ENCODE measurements at places on chromosomes 1 and 21.

- DNase-seq: no peak
Observed at GRCh38 chr1:220999872-221000863, 120.9 kb downstream of the HLX start.

- no peak for DNase-seq
Observed at GRCh38 chr1:241020851-241021697, 335.9 kb downstream of the RGS7 start.

DNA sequence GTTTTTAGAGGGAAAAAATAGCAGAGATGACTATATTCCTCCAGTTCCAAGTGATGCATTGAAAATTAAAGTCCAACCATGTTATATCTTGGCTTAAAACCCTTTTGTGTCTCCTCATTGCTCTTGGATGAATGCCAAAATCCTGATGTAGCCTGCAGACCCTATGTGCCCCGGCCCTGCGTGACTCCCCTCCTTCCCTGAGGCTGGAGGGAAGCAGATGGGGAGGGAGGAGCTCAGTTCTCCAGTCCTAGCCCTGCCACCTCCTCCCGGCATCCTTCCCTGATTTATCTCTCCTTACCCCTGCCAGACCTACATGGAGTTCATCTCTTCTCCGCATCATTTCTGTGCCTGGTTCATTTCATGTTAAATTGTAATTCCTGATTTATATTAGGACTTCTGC, 397.4 kb downstream of the PTPRU start:
- no peak for DNase-seq

GRCh38 chr1:240027059-240027462, 64.6 kb upstream of the FMN2 start:
- DNase-seq: no peak

DNA sequence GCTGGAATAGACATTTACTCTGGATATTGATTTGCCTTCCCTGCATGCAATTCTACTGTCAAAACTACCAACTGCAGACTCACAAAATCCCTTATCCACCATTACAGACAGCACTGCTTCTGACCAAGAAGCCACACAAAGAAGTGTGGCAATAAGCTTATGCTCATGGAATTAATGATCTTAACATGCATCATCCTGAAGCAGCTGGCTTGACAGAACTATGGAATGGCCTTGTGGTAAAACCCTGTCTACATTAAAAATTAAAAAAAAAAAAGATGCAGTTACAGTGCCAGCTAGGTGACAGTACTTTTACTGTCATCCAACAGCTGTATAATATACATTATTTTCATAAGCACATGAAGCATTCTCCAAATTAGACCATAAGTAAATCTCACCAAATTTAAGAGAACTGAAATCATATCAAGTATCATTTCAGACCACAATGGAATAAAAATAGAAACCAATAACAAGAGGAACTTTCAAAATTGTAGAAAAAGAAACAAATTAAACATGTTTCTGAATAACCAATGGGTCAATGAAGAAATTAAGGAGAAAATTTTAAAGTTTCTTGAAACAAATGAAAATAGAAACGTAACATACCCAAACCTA, 70.7 kb downstream of the SCMH1 start:
- DNase-seq: no peak

- no peak for DNase-seq
Observed at GRCh38 chr1:152160576-152160975, 1.5 kb upstream of the RPTN start.

DNA sequence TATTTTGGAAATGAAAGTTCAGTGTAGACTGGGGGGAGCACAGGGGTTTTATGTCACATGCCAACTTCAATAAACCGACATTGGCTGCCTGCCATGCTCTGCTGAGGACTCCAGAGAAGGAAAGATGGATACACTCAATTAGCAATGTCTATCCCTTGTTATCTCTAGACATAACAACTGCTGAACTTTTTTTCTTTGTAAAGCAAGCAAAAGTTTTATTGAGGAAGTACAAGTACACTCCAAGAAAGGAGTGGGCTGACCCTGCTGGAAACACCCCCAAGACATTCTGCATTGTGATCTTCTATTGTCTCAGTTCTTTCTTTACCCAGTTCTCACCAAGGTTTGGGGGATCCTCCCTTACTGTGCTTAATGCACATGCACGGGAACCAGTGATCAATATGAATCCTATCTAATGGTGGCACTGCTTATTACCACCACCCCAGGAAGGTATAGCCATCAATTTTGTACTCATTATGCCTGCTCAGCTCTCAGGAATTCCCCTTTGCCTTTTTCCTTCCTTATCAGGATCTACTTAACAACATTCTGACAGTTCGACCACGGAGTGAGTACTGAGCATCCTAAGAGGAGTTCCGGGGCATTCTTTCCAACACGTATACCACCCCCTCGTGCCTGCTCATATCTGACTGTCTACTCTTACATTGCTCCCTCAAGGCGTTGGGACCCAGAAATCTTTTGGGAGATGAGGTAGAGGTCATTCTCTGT, 28.7 kb downstream of the SYNJ1 start:
- DNase-seq: no peak

- DNase-seq: no peak
Observed at GRCh38 chr1:167798952-167799351, 77.2 kb downstream of the MPZL1 start.

- peak; percentile 55 for DNase-seq
Observed at GRCh38 chr1:207797229-207797973, 45.5 kb downstream of the CD46 start.

DNA sequence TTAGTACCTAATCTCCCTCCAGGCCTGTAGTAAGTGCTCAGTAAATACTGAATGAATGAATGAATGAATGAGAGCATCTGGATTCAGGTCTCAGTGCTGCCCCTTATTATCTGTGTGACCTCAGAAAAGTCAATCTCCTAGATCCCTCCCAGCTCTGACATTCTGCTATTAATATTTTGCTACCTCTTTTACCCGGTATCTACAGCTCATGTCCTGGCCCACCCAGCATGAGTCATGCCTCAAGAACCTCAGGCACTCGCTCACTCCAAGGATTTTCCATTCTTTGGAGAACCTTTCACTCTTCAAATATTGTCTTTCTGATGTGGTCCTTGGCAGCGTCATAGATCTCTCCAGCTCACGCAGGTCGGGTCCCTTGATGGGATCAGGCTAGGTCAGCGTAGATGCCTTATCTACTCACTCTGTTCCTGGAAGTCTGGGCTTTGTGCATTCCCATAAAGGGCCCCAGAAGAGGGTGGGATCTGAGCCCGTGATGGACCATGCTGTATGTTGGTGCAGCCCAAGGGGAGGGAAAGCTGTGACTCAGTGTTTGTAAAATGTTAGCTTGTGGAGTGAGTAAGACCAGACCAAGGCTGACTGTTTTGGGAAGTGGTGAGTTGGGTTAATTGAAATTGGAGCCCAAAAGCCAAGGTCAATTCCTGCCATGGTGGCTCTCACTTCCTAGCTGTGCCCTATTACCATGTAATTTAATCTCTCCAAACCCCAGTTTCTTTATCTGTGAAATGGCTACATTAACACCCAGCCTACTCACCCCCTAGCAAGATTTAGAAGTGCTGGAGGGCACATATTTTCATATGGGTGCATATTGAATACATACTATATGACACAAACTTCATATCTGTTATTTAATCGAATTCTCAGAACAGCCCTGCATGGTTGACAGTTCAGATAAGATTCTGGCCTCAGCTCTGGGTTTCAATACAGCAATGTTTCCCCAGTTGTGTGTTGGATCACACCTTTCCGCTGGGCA, 214.1 kb upstream of the USP24 start:
- peak; percentile 74 for DNase-seq

- DNase-seq: no peak
Observed at GRCh38 chr1:200907611-200908097, 13.0 kb downstream of the INAVA start.

DNA sequence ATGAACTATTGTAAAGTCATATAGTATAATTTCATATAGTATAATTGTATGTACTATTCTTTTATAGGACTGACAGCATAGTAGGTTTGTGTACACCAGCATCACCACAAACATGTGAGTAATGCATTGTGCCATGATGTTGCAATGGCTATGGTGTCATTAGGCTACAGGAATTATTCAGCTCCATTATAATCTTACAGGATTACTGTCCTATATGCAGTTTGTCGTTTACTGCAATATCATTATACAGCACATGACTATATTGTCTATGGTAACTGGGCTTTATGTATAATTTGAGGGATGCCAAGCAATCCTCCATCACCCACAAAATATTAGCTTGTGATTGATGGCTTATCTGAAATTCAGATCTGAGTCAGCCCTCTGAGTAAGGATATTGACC, 54.2 kb upstream of the PBX1 start:
- DNase-seq: no peak

GRCh38 chr1:171142416-171143385, 42.4 kb upstream of the FMO2 start:
- no peak for DNase-seq

DNA sequence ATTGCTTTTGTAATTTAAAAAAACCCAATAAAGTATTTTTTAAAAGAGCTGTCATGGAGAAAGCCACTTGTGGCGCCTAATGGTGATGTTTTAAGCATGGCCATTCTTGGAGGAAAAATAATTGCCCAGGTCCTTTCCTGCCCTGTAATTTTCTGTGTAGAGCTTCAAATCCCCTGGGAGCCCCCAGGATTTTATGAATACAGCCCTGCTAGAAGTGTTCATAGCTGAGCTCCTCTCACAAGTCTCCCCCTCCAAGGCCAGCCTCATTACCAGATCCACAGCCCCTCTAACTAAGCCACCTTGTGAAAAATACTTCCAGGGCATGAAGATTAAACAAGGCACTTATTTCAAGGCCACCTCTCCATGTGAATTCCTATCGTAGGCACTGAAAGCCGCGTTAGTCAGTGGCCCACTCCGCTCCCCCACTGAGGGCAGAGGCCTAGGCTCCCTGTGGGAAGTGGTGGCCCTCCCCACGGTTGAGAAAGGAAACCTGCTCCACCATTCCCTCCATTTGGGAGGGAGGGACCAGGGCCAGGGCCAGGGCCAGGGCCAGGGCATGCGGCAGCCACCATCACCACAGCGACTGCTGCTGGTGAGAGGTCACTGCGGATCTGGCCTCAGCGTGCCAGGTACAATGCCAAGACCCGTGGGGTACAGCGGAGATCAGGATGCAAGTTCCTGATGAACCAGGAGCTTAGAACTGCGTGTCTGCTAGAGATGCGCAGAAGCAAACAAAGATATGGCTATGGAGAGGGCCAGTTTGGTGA, 83.1 kb downstream of the KCNN3 start:
- DNase-seq: no peak

- DNase-seq: no peak
Observed at GRCh38 chr1:61287014-61287413, 204.7 kb downstream of the NFIA start.

GRCh38 chr1:30730346-30731108, 7.1 kb upstream of the MATN1 start:
- DNase-seq: no peak

DNA sequence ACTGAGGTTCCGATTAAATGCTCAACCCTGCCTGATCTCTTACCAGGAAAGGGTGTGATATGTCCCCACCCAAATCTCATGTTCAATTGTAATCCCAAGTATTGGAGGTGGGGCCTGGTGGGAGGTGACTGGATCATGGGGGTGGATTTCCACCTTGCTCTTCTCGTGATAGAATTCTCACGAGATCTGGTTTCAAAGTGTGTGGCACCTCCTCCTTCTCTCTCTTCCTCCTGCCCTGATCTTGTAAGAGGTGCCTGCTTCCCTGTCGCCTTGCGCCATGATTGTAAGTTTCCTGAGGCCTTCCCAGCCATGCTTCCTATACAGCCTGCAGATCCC, 34.9 kb downstream of the RSPH1 start:
- DNase-seq: no peak

- no peak for DNase-seq
Observed at GRCh38 chr21:36397606-36398005, 12.4 kb downstream of the CHAF1B start.

GRCh38 chr1:115068826-115069585, 20.3 kb downstream of the TSPAN2 start:
- DNase-seq: no peak

- DNase-seq: no peak
Observed at GRCh38 chr1:239587574-239588369, 201.4 kb downstream of the CHRM3 start.

- DNase-seq: no peak
Observed at GRCh38 chr1:158396646-158397045, 2.6 kb downstream of the OR10T2 start.

DNA sequence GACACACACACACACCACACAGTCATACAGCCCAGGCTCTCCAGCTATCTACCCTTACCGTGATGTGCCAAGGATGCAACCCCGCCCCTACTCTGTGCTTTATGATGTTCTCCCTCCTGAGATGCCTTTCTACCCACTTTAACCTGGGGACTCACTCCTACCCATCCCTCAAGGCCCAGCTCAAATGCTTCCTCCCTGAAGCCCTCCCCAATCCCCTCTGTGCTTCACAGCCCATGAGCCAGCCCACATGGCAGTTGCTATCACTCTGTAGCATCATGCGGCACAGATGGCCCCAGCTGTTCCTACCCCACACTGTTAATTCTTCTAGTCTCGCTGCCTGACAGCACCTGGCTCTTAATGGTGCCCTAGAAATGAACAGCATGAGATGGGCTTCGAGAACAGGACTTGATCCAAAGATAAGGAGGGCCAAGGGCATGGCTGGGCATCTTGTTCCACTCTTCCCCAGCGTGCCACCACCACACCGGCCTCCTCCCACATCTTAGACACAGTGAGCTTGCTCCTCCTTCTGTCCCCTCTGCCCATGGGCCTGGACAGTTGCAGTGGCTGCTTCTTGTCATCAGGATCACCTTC, 109.8 kb downstream of the GLIS1 start:
- DNase-seq: no peak

DNA sequence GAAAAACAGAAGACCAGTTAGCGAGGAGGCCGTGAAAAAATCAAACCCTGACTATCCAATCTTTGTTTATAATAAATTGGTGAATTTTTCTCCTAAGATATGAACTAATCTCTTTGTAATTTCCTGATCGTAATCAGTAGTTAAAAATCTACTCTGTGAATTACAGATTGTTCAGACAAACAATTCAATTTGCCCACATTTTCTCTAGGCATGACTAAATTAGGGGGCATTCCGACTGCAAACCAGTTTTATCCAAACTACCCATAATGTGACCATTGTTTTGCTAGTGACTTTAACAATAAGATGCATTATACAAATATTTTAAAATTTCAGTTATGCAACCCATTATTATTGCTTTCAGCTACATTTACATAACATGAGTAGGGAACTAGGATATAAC, 546.9 kb upstream of the ADAMTS5 start:
- DNase-seq: no peak

DNA sequence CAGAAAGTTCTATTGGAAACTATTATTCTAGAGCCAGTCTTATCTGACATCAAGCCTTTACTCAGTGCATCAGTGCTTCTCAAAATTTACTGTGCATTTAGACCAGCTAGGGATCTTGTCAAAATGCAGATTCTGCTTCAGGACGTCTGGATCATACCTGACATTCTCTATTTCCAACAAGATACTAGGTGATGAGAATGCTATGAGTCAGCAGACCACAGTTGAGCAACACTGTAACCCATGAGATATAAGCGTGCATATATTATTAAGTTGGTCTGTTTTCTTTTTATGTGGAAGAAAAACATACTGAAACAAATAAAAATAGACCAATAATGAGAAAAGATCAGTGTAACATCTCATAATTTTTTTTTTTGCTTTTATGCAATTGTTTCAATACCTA, 40.4 kb upstream of the KCNH1 start:
- no peak for DNase-seq

Data from GOT3 (cell line).